ENCODE measurements at places on chromosomes 12 and 14.

- DNase-seq = peak; percentile 55
Measured at GRCh38 chr12:6340032-6340638, 1.7 kb downstream of the TNFRSF1A start.

GRCh38 chr12:55724226-55724939, 4.2 kb downstream of the RDH5 start:
- peak; percentile 76 for DNase-seq

DNA sequence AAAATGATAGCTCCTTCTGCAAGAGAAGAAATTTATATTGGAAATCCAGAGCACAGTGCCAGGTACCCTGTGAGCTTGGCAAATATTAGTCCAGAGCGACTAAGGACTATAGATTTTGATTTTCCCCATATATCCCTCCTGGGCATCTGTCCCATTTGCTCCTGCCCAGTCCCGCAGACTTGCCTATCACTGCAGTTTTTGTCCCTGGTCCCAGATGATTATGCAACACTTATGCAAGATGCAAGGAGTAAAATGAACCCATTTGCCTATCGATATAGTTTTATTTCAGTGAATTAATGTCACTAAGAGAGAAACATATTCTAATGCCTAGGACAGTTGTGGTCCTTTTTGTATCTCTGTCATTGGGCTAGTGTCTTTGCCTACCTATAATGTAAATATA, 215.9 kb upstream of the BMP4 start:
- DNase-seq = no peak

DNA sequence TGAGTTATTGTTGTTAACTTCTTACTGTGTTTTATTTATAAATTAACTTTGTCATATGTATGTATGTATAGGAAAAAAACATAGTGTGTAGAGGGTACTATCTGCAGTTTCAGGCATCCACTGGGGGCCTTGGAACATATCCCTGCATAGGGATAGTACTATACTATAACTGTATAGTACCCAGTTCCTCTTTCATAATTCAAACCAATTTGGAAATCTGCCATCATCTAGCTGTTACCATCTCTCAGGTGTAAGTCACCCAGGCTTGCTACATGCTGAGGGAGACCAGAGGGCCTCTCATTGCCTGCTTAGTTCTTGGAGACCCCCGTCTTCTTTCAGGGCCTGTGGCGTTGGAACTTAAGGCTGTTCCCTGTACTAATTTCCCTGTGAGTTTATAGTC, 12.9 kb upstream of the DCD start:
- DNase-seq = no peak

- no peak for DNase-seq
Measured at GRCh38 chr12:15274561-15274967, 47.7 kb upstream of the PTPRO start.

DNA sequence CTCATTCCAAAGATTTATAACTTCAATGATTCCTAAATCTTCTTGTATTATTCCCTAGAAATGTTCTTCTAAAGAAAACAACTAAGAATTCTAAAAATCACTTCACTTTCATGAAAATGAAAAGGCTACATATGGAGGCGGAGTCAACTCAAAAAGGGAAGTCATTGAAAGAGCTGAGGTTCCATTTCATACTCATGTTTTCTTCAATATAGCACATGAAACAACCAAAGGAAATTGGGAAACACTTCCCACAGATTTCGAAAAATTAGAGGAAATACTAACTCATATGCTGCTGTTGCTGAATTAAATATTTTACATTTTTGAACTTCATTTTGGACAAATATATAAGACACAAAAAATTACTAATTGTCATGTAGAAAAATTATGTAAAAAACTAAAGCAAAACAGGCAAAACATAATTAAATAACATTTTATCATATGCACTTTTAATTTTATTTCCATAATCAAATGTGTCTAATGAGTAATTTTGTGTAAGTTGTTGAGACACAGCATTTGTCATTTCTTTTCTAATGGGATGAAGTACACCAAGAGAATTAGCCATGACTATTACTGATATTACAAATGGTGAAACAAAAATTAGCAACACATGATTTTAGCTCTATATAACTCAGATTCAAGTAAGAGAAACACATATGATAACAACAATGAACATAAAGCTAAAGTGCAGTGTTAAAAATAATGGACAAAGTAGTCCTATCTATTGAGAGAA, at the start of gene CD163:
Gene CD163, minus strand, starts transcription at position 92 of the 730 bp plus-strand sequence. Its CDS starts 87 bp downstream, at position 5.
- DNase-seq = peak; percentile 5

DNA sequence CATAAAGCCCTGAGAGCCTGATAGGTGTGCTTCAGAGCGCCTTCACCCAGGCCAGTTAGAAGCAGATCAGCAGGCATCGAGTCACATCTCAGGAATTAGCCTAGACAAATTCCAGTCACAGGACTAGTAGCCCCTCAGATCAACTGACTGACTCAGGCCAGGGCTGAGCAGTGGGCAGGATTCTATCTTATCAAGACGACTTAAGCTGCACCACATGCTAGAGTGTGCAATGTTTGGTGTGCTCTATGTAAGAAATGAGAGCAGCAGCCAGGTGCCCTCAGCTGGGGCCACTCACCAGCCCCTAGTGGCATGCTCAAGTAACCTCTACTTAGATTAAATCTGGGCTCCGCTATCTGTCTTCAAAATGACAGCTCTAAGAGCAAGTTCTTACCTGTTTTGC, 19.7 kb upstream of the NGB start:
- no peak for DNase-seq

DNA sequence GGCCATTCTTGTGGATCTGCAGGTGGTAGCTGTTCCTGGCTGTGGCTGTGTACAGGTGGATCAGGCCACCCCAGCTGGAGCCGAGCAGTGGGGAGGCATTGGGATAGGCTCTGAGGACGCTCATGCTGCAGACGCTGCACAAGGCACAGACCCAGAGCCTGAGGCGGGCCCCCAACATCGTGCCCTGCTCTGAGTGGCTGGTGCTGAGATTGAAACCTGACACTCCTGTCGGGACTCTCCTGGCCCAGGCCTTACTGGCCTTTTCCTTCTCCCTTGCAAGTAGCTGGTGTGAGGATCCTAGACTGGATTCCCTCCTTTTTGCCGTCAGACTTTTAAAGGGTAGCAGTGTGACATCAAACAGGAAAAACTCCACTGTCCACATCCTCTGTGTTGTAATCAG, at the start of gene FGF23:
Gene FGF23, minus strand, starts transcription at position 308 of the 400 bp plus-strand sequence. Its CDS starts 130 bp downstream, at position 178.
- no peak for DNase-seq

- peak; percentile 73 for DNase-seq
Measured at GRCh38 chr14:100072783-100073346, 7.6 kb downstream of the EVL start.

- DNase-seq = peak; percentile 94
Measured at GRCh38 chr14:60980811-60981632, at the start of the genes SLC38A6 and TRMT5. Gene SLC38A6, plus strand, starts transcription at chr14:60981245. Its CDS starts 33 bp downstream, at chr14:60981278. Gene TRMT5, minus strand, starts transcription at chr14:60981079. Its CDS starts 106 bp downstream, at chr14:60980973.

DNA sequence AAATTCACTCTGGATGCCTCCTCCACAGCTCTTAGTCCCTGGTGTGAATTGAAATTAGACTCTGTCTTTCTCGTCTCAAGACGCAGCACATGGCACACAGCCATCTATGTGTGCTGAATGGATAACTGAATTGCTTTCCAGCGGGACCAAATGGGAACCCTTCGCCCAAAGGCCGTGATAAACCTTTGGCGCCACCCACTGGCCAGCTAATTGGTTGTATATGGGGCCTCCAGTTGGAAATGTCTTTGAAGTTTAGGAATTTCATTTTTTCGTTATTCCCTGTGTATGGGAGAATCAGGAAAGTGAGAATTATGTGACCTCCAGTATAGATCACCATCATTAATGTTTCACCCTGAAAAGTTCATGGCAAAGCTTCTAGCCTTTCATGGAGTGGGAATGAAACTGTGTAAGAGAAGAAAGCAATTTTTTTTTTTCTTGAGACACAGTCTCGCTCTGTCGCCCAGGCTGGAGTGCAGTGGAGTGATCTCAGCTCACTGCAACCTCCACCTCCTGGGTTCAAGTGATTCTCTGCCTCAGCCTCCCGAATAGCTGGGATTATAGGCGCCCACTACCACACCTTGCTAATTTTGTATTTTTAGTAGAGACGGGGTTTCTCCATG, 9.8 kb upstream of the HSP90AA1 start:
- DNase-seq = peak; percentile 73

- DNase-seq = peak; percentile 36
Measured at GRCh38 chr12:128745772-128746689, 77.7 kb downstream of the SLC15A4 start.

DNA sequence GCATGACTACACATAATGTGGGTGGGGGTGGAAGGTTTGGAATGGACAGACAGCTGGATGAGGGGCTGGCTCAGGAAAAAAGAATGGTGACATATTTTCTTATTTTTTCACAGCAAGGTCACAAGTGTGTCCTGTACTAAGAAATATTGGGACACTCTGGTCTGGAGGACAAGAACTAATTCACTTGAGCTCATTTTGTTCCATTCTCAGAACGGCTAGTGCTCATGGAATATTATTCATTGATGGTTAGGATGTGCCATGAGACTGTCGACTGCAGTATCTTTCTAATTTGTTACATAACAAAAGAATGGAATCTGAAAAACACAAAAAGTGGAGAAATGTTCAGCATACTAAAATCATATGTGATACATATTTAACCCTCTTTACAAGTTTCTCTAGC, 149.5 kb downstream of the BMP4 start:
- DNase-seq = no peak

- no peak for DNase-seq
Measured at GRCh38 chr12:84131076-84131475, 781.5 kb downstream of the SLC6A15 start.

- DNase-seq = no peak
Measured at GRCh38 chr12:99769396-99769980, 121.9 kb downstream of the GARIN6 start.

GRCh38 chr14:70033561-70033960, 154.3 kb downstream of the SMOC1 start:
- DNase-seq = no peak

GRCh38 chr14:95784137-95784536, 70.2 kb upstream of the TCL1A start:
- DNase-seq = no peak

- DNase-seq = no peak
Measured at GRCh38 chr14:61502459-61503093, 181.2 kb downstream of the PRKCH start.

GRCh38 chr14:103279142-103280025, 54.7 kb upstream of the EIF5 start:
- DNase-seq = no peak

GRCh38 chr12:90937651-90938050, 17.3 kb downstream of the CCER1 start:
- no peak for DNase-seq

DNA sequence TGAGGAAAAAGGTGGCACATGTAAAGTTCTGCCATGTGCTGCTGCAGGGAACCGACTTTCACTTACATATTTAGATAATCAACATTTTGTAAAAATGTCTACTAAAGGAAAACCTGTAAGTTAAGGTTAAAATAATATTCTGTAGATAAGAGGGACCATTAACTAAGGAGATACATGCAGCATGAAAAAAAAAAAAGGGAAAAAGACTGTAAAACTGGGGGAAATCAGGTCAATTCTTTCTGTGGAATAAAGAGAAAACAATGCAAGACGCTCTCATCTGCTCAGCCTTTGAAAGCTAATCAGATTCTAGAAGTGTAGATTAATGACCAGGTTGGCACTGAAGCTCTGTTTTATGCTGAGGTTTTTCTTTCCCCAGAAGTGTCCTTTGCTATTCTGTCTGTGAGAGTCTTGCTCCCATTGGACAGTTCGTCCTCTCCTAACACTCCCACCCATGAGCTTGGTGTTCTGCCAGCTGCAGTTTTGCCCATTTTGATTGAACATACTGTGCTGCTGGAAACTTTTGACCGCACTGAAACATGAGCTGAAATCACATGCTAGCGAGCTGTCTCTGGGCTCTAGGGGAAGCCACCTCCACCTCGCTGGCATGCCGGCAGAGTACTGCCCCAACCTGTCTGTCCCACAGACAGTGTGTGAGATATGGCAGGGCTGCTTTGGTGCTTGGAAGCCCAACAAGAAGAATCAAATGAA, 39.7 kb downstream of the PPTC7 start:
- DNase-seq = no peak

- DNase-seq = no peak
Measured at GRCh38 chr14:41642367-41642766, 35.7 kb downstream of the LRFN5 start.

DNA sequence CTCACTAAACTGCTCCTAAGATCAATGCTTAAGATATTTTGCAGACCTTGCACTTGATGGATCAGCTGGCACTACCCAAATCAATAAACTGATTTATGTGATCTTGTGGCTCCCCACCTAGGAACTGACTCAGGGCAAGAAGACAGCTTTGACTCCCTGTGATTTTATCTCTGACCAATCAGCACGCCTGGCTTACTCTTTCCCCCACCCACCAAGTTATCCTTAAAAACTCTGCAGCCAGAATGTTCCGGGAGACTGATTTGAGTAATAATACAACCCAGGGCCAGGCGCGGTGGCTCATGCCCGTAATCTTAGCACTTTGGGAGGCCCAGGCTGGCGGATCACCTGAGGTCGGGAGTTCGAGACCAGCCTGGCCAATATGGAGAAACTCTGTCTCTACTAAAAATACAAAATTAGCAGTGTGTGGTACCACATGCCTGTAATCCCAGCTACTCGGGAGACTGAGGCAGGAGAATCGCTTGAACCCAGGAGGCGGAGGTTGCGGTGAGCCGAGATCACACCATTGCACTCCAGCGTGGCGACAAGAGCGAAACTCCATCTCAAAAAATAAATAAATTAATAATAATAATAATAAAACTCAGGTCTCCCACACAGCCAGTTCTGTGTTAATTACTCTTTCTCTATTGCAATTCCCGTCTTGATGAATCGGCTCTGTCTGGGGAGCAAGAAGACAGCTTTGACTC, 12.0 kb downstream of the MORN3 start:
- no peak for DNase-seq

DNA sequence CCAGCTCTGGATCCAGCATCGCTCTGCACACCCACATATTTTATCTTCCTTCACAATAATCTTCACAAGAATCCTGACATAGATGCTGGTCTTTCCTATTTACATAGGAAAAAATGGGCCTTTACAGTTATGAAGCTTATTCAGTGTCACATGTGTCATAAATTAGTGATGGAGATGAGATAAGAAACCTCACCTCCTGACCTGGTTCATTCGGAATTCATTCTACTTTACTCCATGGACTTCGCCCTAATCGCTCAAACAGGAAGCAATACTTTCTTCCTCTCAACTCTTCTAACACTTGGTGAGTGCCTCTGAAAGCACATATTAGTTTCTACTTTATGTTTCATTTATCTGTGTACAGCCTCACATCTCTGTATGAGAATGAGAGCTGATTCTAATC, 12.0 kb upstream of the SINHCAF start:
- DNase-seq = no peak

DNA sequence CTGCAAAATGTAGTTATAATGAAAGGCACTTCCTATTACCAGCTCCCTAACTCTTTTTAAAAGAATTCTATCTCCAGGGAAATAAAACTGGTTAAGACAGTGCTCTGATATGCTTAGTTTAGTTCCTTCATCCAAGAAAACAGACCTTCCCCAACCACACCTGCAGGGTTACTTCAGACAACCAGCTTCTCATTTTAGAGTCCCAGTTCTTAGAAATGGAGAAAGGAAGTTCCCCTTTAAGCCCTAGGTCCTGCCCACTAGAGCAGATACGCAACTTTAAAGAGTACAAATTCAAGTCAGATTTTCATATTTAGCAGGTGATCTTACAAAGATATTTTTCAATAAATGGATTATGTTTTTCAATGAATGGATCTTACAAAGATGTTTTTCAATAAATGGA, 4.4 kb upstream of the WSB2 start:
- DNase-seq = no peak

GRCh38 chr12:64004641-64005040, 160.1 kb downstream of the SRGAP1 start:
- DNase-seq = no peak

GRCh38 chr14:76117789-76118484, 33.8 kb upstream of the GPATCH2L start:
- DNase-seq = no peak

GRCh38 chr14:20116748-20117147, 6.2 kb downstream of the OR4K17 start:
- DNase-seq = no peak
